ENCODE measurements at places on chromosomes 3 and 15. TPM values are rescaled to one million over a fixed set of nuclear protein-coding genes. Genes with fewer than 3 reads are reported as not detected.

The CYP8B1 gene
- not detected for polyA plus RNA-seq

The CP gene
- 2.6 TPM for polyA plus RNA-seq

The APBA2 gene
- 12.2 TPM for polyA plus RNA-seq

The ZIC1 gene
- not detected for polyA plus RNA-seq

The TEX55 gene
- not detected for polyA plus RNA-seq

The GLDN gene
- polyA plus RNA-seq: not detected

- DNase-seq: no peak
These were observed 16.6 kb upstream of the KLF13 start for GRCh38 chr15:31309893-31310606.

DNA sequence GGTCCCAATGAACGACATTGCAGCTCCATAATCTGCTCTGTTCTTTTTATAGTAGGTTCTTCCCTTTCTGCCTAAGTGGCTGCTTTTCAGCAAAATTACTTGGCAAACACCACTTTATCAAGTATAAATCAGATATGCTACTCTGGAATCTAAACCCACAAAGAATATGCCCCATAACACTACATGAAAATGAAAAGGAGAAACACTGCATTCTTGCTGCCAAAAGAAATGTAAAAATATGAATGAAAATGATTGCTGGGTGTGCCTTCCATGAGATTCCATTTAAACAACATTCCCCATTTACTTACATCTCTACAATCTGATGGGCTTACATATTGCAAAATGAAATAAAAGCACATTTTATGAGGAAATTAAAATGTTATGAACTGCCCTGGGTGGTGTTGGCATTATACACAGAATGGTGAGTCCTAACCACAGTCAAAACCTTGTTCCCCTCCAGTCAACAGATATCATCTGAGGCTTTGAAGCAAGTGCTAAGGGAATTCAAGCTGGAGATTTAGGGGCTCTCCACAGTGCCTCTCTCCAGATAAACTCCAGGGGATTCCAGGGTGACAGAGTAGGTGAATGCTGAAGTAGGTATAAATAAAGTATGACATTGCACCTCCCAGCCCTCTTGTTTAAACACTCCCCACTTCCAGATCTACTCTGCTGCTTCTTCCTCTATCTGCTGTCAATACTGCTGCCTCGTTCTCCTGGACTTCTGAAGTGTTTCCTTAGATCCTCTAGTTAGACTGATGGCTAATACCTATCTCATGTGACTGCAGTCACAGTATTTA is 136.5 kb downstream of the RORA start:
- DNase-seq: no peak

DNA sequence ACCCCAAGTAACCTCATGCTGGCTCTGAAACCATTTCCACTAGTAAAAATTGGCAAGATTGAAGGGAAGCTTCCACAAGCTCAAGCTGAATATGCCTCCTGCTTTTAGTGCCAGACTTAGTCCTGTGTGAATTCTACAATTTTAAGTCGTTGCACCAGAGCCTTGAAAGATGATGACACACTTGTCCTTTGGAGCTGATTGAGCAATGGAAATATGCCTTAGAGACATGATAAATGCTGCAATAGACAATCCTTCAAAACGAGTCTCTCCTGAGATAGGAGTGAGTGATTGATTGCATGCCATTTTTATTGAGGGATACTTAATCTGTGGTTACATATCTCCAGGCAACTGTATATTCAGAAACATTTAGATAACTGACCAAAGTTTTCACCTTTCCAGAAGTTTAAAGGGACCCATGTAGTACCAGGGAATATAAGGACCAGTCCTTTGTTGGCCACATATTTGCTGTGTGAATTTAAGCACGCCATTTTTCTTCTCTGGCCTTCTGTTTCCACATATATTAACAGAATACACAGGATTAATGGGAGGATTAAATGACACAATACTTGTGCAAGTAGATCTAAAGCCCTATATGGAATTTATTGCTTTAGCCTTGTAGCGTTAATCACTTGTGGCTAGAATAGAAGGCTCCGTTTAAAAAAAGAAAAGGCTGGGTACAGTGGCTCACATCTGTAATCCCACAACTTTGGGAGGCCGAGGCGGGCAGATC is 65.1 kb downstream of the PPARG start:
- no peak for DNase-seq

DNA sequence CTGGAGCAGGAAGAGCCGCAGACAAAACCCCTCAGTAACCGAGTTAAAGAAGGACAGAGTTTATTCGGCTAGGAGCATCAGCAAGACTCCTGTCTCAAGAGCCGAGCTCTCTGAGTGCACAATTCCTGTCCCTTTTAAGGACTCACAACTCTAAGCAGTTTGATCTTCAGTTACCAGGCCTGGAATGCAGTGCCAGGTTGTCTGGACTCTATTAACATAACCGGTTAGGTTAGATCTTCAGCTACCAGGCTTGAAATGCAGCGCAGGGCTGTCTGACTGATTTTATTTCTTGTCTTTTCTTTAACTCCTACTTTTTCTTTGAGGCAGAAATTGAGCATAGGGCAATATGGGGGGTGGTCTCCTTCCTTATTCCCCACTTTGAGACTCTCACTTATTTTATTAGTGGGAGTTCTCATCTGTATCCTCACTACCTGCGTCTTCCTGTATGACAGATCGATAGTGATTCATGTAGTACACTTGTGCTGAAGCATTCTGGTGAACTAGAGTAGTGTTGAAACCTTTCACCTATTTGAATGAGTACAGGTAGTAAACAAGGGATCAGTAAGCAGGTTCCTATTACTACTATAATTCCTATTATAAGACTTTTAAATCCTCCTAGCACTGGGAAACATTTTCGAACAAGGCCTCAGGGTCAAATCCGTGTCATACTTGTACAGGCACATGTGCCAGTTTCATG is 325.0 kb downstream of the CGGBP1 start:
- no peak for DNase-seq

DNA sequence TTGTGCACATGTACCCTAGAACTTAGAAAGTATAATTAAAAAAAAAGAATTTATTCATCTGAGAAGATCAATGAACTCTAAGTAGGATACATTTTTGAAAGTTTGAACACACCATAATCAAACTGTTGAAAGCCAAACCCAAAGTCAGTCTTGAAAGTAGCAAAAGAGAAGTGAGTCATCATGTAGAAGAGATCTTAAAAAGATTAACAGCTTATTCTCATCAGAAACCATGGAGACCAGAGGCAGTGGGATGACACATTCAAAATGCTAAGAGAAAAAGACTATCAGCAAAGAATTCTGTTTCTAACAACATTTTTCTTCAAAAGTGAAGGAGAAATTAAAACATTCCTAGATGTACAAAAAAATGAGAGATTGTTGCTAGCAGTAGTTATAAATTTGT is 60.7 kb downstream of the TIMP4 start:
- DNase-seq: no peak

DNA sequence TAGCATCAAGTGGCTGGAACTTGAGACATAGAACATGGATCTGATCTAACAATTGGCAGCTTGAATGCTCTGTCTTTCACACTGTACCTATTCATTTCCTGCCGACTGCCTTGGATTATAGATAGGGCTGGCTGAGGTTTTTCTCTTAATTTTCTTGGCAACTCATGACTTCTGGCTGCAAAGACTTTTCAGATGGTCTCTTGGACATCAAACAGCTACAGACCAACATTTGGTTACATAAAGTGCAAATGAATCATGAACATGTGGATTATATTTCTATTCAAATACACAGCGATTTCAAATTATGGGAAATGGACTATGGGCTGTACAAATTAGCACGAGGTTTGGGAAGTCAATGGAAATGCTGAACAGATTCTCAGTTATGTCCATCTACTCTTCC is 26.2 kb upstream of the IL16 start:
- no peak for DNase-seq

GRCh38 chr15:55750706-55751105 is 7.8 kb upstream of the PRTG start:
- DNase-seq: no peak

All from A549 (cell line).